ENCODE measurements at places on chromosomes 11 and 22.

- DNase-seq, result no peak
Measured at GRCh38 chr11:8709002-8709672, 26.5 kb downstream of the RPL27A start.

DNA sequence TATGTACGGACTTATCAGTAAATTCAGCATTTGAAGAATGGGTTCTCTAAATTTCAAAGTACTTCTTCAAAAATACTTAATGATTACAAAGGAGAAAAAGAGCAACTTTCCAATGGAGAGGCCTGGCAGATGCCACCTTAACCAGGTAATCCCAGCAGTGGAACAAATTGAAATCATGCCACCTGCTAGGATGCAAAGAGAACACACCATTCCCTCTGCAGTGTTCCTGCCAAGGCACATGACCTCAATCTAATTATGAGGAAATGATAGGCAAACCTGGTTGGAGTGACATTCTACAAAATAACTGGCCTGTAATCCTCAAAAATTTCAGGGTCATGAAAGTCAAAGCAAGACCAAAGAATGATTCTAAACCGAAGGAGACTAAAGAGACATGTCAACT, 21.5 kb downstream of the TNRC6B start:
- no peak for DNase-seq

DNA sequence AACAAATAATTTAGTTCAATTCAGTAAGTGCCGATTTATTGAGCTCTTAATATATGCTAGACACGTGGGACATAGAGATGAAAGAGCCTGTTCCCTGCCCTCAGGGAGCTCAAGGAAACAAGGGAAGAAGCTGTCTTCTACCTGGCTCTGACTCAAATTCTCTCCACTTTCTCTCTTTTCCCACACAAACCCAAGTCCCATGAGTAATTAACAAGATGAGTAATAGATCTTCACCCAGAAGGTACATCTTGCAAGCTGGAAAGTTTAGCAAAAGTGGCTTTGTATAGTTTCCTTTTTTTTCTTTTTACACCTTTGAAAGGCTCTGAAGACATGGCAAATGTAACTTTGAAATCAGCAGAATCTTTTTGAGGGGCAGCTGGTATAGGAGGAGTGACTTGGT, 48.2 kb upstream of the CHST1 start:
- DNase-seq, result no peak

DNA sequence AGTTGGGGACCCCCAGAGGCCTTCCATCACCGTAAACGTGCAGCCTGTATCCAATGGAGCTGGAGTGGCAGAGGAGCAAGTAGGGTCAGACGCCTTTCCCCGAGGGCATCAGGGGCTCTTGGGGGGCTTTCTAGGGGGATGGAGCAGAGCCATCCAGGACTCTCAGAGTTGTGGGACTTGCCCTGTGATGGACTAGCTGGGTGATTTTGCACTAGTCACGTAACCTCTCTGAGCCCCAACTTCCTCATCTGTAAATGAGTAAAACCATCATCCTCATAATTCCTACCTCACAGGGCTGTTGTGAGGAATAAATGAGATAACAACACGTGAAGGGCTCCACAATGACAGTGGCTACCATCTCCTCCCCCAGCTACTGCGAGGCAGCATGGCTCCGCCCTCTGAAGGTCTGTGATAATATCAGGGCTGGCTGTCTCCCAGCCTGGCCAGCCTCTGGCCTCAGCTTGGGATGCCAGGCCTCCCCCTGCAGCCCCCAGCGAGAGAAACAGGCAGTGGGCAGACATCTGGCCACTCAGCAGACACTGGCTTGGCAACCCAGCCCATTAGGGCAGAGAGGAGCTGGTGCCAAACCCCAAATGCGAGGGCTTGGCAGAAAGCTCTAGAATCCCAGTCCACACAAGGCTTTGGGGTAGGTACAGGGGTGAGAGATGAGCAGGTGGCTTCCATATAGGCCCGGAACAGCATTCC, 6.7 kb downstream of the USP2 start:
- no peak for DNase-seq

DNA sequence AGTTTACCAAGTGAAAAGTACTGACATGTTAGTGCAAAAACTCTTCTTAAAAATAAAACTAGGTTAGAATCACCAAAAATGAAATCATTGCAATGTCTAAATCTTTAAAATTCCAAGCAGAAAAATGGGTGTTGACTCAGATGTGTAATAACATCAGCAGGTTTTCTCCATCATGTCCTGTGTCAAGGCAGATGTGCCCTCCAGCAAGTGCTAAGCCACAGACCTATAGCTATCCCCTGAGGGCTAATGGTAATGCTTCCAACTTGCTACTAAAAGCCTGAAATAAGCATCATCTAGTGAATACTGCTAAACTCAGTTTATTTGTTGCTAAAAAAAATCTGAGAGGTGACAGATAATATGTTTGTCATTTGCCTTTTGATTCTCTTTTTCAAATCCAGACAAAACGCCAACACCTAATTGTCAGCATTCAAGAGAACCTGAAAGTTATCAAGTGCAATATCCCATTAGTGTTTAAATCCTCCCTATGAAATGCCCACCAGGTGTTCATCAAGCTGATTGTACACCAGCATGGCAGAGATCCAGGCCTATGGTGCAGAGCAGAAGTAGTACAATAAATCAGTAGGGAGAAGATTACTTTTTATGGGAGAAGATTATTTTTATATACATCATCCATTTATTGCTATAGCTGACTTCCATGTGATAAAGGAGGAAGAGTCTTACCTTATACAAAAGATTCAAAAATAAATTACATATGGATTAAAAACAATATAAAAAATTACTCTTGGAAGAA, 55.1 kb upstream of the SYT9 start:
- DNase-seq, result no peak
